Astrocyte (in vitro differentiated cells and primary cell): ENCODE measurements at places on chromosomes 3 and 15. TPM values are rescaled to one million over a fixed set of nuclear protein-coding genes. Genes with fewer than 3 reads are reported as not detected.

- H3K27ac ChIP-seq: no peak overlapping the region
- no peaks in the 10 kb centered on the region for H3K27me3 ChIP-seq
- H3K4me1 ChIP-seq: no peaks in the 10 kb centered on the region
- no peaks in the 10 kb centered on the region for H3K36me3 ChIP-seq
These were observed 33.4 kb downstream of the SLCO3A1 start for GRCh38 chr15:91886878-91887277.

Gene KBTBD12
- total RNA-seq: not detected in 2 replicates

GRCh38 chr3:46110701-46111493 lies 83.6 kb upstream of the XCR1 start:
- peaks cover 2% of the 10 kb centered on the region for H3K27me3 ChIP-seq
- peak; percentile 83 for DNase-seq
- no peak overlapping the region for H3K27ac ChIP-seq
- H3K36me3 ChIP-seq: no peaks in the 10 kb centered on the region

Gene GHSR
- not detected in 2 replicates for total RNA-seq

GRCh38 chr3:49018707-49019006 lies 277 bp upstream of the DALRD3 start:
- no peak for DNase-seq
- no peaks in the 10 kb centered on the region for H3K27me3 ChIP-seq
- peaks cover 30% of the 10 kb centered on the region for H3K4me1 ChIP-seq
- peak overlapping the region; percentile 52 for H3K27ac ChIP-seq
- peaks cover 19% of the 10 kb centered on the region for H3K36me3 ChIP-seq
